ENCODE measurements at places on chromosomes 4 and X.

- DNase-seq, result peak; percentile 73
- H3K36me3 ChIP-seq, result no peaks in the 10 kb centered on the region
- peak overlapping the region; percentile 71 for H3K4me3 ChIP-seq
- peak overlapping the region; percentile 93 for H3K27ac ChIP-seq
Measured at GRCh38 chrX:38805432-38806389, 4.5 kb downstream of the MID1IP1 start.

DNA sequence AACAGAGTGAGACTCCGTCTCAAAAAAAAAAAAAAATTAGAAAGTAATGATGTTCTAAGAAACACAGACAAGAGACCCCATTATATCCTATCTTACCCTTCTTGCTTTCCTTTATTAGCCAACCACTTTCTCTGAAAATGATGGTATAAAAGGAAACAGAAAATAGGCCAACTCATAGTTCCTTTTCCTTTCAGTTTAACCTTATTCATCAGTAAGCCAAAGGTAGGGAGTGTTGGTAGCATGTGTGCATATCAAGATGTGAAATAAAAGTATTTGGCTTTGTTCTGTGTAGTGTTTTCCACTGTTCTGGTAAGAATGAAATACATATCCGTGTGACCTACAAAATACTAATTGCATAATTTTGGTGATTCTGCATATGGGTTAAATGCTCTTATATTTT lies 266.6 kb downstream of the ZNF674 start:
- DNase-seq, result no peak
- H3K27me3 ChIP-seq, result no peaks in the 10 kb centered on the region
- H3K4me1 ChIP-seq, result no peaks in the 10 kb centered on the region

DNA sequence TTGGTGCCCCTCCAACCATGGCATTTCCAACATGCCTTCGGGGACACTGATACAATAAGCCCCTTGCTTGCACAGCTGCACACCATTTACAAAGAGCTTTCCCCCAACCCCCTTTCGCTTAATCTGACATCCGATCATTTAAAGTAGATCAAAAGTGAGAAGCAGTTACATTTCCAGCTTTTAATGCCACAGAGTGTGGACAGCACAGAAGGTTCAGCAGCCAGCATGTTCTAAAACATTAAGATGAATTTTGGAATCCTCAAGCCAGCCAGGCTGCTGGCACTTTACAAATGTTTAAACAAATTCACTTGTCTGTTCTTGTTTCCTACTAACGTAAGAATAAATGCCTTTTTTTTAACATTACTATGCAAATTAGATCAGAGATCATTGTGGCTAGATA lies 284.4 kb upstream of the LDB2 start:
- H3K27me3 ChIP-seq, result no peaks in the 10 kb centered on the region
- no peak overlapping the region for H3K4me3 ChIP-seq
- H3K36me3 ChIP-seq, result no peaks in the 10 kb centered on the region
- no peaks in the 10 kb centered on the region for H3K4me1 ChIP-seq

DNA sequence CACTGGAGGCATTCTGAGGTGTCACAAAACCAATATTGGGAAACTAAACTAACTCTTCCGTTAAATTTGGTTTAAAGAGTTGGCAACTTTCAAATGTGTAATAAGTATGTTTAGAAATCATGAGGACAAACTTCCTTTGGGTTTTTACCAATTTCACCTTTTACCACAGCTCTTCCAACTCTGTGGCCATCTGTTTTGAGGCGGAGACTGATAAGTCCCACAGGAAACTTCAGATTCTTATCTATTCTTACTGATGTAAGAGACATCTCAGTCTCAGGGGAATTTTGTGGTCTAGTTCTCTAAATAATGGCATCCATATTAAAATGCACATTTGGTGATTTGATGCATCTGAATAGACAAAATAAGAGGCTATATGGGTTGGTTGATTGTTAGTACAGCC lies 229.2 kb upstream of the AFF2 start:
- no peak for DNase-seq
- no peaks in the 10 kb centered on the region for H3K4me1 ChIP-seq
- no peaks in the 10 kb centered on the region for H3K36me3 ChIP-seq
- no peaks in the 10 kb centered on the region for H3K27me3 ChIP-seq
- H3K4me3 ChIP-seq, result no peak overlapping the region

DNA sequence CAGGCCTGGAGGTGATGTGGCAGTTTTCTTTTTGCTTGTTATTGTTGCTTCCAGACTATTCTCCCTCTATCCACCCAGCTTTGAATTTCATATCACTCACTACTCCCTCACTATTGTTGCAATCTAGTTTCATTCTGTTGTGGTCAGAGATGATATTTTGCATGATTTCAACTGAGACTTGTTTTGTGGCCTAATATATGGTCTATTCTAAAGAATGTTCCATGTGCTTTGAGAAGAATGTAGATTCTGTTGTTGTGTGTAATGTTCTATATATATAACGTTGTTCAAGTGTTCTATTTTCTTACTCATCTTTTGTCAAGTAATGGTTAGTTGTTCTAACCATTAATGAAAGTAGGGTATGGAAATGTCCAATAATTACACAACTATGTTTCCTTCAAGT lies 59.0 kb downstream of the THOC2 start:
- no peak for DNase-seq
- H3K36me3 ChIP-seq, result no peaks in the 10 kb centered on the region
- H3K4me1 ChIP-seq, result no peaks in the 10 kb centered on the region

DNA sequence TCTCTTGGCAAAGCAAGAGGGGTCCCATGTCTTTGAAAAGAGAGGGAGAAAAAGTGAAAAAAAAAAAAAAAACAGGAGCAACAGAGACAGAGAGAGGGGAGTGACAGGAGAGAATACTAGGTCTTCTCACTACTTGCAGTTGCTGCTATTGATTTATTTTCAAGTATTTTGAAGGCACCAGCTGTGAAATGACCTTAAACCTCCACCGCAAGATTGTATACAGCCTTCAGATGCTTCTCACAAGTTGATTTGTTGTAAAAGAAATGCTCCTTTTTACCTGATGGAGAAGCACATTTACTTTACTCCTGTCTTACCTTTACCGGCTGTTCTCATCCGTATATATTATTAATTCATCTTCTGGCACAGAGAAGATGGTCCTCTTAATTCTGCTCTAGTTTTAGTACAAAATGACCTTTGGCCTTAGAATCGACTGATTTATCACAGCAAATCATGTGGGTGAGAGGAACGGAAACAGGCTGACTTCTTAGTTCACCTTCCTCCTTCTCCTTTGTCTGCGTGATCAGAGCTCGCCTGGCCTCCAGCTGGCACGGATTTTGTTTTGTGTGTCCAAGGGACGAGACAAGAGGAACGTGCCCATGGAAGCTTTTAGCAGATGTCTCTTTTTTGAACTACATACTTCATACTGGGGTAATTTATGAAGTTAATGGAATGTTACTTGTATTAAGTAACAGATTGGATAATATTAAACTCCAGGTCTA lies 82.4 kb upstream of the PACRGL start:
- H3K4me3 ChIP-seq, result no peak overlapping the region
- no peaks in the 10 kb centered on the region for H3K4me1 ChIP-seq
- no peaks in the 10 kb centered on the region for H3K36me3 ChIP-seq

DNA sequence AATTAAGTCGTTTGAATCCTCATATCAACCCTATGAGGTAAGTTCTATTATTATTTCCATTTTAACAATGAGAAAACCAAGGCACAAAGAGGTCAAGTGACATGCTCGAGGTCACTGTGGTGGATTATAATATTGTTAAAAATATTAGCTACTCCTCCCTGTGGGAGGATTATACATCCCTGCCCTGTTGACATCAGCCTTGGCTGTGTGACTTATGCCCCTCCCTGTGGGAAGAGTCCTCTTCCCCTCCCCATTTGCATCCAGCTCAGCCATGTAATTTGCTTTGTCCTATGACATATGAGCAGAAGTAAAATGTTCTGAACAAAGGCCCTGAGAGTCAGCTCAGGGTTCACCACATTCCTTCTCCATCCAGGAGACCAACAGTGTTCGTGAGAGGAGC lies 152.7 kb upstream of the ZIC3 start:
- H3K4me3 ChIP-seq, result no peak overlapping the region
- no peak for DNase-seq
- H3K36me3 ChIP-seq, result no peaks in the 10 kb centered on the region
- no peaks in the 10 kb centered on the region for H3K4me1 ChIP-seq
- no peaks in the 10 kb centered on the region for H3K27me3 ChIP-seq
- H3K27ac ChIP-seq, result no peak overlapping the region

DNA sequence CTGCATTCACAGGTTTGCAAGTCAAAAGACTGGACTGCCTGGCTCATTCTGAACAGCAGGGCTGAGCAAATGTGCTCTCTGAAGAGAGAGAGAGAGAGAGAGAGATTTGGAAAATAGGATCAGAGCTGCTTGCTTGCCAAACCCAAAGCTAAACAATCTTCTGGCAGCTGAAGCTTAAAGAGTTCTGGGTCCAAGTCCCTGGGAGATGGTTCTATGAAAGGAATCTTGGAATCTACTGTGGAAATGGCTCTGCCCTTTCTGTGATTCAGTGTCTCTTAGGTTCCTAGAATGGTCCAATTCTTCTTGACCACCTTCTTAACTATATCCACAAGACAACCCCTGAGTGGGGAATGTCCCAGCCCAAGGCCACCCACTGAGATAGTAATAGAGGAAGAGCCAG lies 66.1 kb upstream of the EFNB1 start:
- no peak for DNase-seq
- H3K4me1 ChIP-seq, result no peaks in the 10 kb centered on the region
- H3K27ac ChIP-seq, result no peak overlapping the region
- H3K36me3 ChIP-seq, result no peaks in the 10 kb centered on the region

DNA sequence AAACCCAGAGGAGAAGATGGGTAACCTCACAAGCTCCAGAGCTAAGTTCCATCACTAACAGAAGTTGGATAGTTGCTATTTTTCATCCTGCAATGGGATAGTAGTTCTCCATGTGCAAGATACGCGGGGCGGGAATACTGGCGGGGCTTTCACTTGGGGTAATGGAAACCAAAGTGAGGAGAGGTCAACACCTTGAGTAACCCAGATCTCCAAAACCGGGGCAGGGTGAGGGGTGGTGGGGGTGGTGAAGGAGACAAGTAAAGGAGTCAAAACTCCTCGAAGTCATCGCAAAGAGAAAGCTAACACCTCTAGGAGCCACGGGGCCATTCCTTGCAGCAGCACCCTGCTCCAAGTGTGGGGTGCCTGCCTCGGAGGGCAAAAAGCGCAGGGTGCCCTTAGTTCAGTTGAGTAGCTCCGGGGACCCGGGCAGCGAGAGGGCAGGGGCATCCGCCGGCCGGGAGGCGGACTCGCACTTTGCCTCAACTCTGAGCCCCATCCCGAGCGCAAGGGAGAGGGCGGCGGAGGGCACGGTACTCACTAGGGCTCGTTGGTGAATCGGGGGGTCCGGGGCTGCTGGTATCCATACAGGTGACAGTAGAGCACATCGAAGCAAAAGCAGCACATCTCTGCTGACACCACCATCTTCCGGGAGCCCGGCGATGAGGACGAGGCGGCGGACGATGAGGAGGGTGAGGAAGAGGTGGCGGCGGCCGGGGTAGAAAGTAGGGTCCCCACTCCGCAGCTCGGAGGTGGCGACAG lies 645 bp downstream of the AMMECR1 start:
- H3K27me3 ChIP-seq, result no peaks in the 10 kb centered on the region
- H3K4me3 ChIP-seq, result peak overlapping the region; percentile 87
- peak overlapping the region; percentile 93 for H3K27ac ChIP-seq
- H3K4me1 ChIP-seq, result no peaks in the 10 kb centered on the region

DNA sequence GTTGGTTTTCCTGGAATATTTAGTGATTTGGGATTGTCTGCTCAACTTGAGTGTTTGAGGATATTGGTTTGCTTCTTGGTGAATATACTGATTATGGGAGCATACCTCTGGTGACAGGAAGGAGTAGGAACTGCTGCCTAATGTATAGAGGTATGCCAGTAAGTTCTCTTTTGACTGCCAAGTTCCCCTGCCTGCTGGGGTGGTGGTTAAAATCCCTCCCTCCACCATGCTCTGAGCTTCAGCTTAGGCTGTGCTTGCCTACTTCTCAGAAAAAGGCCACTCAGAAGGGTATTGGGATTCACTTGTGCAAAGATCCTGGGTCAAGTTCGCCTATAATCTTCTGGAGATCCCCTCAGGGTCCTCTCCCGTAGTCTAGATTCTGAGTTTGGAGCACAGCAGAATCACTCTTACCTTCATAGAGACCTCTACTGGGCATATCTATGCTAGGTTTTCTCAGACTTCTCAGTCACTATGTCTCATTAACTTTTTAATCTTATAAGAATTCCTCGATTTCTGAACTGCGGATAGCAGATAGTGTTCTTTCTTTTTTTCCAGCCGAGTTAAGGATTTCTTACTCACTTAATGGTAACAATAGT lies 44.7 kb upstream of the DCK start:
- H3K27ac ChIP-seq, result peak overlapping the region; percentile 19
- no peak overlapping the region for H3K4me3 ChIP-seq
- H3K4me1 ChIP-seq, result peaks cover 23% of the 10 kb centered on the region
- no peaks in the 10 kb centered on the region for H3K36me3 ChIP-seq
